Tongue (tissue), 3 donors: ENCODE measurements at places on chromosomes 4 and X.
A peak's percentile ranks its signal among the peaks of the same experiment; 100 is the strongest.

DNA sequence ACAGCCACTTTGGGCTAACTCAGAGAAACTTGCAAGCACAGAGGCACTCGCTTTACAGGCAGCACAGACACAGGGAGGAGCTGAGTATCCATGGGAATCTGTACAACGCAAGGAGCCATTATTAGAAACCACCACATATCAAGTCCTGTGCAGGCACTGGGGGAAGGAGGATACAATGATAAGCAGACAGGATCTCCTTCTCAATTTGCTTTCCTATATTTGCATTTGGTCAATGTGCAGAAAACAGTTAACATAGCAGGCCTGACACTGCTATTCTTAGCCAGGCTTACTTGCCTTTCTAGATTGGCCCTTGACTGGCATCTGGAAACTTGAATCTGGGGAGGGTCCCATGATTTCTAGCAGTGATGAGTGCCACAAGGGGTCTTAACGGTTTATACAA is 65.8 kb downstream of the TEC start:
- DNase-seq: no peak

DNA sequence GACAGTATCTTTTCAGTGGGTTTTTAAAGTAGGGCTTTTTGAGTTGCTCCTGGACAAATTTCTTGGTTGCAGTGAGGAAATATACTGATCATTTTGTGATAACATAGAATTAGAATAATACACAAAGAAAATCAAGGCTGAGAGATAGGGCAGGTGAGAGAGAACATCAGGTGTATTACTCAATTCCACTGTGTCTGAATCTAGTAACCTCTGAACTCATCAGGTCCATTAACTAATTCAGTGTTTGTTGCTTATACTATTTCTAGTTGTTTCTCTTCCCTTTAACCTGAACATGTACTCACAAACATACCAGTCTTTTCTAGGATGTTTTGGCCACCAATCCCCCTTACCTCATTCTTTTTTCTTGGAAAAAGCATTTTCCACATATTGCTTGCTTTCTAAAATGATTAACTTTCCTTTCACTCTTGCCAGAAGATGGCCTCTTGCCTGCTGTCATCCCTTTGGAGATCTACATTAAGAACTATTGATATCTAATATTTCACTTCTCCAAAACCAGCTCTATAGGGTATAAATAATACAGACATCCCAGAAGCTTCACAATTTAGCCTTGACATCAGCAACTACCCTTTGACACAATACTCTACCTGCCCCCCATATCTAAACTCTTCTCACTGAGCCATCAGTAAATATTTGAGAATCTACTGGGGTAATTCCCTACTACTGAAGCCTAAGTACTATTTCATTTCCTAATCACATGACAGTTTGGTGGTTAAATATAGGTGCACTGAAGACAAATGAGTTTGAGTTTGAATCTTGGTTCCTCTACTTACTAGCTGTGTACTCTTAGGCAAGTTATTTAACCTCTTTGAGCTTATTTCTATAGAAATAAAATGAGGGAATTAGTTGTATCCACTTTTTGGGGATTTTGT is 470.8 kb upstream of the IGFBP7 start:
- DNase-seq: no peak

- DNase-seq: peak; percentile 75
Measured at GRCh38 chrX:71941776-71942175, 31.1 kb downstream of the NHSL2 start.

- no peak for DNase-seq
Measured at GRCh38 chr4:1354136-1354982, 7.4 kb downstream of the UVSSA start.

DNA sequence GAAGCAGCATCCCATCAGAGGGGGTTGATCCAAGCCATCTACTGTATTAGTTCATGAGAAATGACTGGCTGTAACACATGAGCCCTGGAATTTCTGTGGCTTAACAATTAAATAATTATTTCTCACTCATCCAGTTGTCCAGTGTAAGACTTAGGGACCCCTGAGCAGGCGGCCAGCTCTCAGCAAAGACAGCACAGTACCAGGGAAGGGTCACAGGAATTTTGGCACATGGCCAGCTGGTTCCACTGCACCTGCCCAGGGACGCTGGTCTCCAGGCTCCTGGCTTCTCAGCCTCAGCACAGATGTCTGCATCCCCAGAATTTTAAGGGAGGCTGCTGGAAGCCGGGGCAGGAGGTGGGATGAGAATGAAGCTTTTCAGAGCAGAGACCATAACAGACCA is 93.7 kb upstream of the DHRSX start:
- DNase-seq: peak; percentile 67
